ENCODE measurements at places on chromosomes 2 and 18. TPM values are rescaled to one million over a fixed set of nuclear protein-coding genes. Genes with fewer than 3 reads are reported as not detected.

UCN gene
- 1.1 TPM for total RNA-seq

KYNU gene
- 9.8 TPM for total RNA-seq

SOWAHC gene
- 28.2 TPM for total RNA-seq

RAB27B gene
- 19.8 TPM for total RNA-seq

CHN1 gene
- total RNA-seq, result 31.1 TPM

CCDC68 gene
- total RNA-seq, result 41.3 TPM

- no peak for DNase-seq
Observed at GRCh38 chr2:205806143-205806905, 124.0 kb downstream of the NRP2 start.

GRCh38 chr18:61896757-61897156, 4.0 kb upstream of the RNF152 start:
- DNase-seq, result no peak

DNA sequence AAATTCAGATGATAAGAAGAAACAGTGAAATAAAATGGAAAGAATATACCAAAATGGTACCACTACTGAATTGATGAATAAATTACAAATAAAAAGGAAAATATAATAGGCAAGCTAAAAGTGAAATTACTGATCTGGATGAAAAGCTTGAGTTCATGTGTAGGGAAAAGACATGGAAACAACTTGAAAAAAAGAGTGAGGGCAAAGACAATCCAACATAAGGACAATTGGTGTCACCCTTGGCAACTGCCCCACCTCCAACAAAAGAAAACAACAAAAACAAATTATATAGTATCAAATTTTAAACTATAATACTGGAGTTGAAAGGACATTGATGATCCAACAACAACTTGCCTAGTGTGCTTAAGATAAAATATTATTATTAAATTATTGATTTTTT, 37.6 kb downstream of the PPP1R1C start:
- no peak for DNase-seq

- DNase-seq, result no peak
Observed at GRCh38 chr2:47506436-47506835, 103.5 kb downstream of the MSH2 start.

- no peak for DNase-seq
Observed at GRCh38 chr2:121355488-121355887, 70.5 kb upstream of the TFCP2L1 start.

GRCh38 chr2:69163109-69163508, 150.1 kb downstream of the ANTXR1 start:
- DNase-seq, result no peak

DNA sequence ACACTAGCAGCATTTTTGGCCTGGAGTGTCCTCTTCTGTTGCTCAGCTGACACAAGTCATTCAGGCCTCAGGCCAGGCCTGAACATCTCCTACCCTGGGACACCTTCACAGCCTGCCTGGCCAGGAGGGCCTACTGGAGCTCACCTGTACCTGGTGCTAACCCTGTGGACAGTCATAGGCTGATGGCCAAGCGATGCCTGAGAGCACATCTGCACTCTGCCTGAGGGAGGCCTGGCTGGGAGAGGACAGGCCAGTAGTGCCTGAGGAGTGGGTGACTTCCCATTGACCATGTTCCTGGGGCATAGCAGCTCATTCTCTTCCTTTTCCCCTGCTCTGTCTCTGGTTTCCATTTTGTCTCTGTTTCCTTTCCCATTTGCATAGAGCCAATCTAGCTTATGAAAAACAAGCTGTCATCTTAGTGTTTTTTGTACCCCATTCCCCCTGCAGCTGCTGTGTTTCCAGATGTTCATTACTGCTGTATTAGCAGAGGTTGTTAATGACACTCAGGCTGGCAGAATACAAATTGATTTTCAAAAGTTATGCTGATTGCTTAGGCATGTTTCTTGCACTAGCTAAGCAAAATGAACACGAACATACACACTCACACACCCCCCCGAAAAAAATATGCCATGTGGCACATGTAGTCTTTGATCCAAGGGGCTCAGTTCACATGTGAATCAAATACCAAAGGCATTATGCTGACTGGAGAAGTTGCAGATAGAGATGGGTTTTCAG, 149.7 kb upstream of the HS6ST1 start:
- no peak for DNase-seq

GRCh38 chr2:236977063-236977851, 108.4 kb upstream of the COPS8 start:
- DNase-seq, result no peak

DNA sequence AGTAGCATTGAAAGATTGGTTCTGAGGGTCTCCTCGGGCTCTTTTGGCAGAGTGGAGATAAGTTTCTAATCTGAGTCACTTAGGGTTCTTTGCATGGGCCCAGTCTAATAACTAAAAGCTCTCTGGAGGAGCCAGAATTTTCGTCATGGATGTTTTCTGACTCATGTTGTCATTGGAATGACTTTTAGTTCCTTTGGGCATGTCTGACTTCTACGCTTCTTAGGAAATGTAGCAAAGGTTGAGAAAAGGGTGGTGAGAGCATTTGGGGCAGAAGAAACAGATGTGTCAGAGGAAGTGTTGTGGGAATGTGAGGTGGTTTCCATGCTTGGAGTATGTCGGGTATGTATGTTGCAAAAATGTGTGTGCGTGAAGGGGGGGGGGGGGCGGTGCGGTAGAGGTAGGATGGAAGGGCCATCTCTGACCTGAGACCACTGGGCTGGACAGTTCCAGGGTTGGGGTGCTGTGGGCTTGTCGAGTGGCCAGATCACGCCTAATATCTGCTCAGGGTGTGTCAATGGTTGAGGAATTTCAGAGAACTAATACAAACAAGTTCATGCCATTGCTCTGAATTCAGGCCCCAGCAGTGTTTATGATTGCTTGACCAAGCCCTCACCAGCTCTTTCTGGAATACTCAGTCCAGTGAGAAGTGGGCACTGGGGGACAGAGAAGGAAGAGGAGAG, 26.9 kb downstream of the KLHL29 start:
- DNase-seq, result no peak

DNA sequence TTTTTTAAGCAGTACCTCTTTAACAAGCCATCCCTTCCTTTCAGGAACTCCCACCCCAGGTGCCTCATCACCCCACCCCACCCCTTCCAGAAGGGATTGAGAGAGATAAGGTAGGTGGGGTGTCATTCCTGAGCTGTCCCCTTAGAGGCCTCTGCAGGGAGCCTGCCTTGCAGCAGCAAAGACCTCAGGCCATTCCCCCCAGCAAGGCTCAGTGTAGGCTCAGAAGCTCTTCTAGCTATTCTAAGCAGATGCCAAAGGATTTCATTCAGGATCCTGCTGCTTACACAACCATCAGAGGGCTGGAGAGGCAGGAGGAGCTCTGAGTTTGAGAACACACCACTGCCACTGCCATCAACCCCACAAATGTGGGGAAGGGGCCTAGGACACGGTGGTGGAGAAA, 5.8 kb upstream of the FIGLA start:
- DNase-seq, result no peak

GRCh38 chr2:235903782-235904584, 264.2 kb downstream of the GBX2 start:
- no peak for DNase-seq

DNA sequence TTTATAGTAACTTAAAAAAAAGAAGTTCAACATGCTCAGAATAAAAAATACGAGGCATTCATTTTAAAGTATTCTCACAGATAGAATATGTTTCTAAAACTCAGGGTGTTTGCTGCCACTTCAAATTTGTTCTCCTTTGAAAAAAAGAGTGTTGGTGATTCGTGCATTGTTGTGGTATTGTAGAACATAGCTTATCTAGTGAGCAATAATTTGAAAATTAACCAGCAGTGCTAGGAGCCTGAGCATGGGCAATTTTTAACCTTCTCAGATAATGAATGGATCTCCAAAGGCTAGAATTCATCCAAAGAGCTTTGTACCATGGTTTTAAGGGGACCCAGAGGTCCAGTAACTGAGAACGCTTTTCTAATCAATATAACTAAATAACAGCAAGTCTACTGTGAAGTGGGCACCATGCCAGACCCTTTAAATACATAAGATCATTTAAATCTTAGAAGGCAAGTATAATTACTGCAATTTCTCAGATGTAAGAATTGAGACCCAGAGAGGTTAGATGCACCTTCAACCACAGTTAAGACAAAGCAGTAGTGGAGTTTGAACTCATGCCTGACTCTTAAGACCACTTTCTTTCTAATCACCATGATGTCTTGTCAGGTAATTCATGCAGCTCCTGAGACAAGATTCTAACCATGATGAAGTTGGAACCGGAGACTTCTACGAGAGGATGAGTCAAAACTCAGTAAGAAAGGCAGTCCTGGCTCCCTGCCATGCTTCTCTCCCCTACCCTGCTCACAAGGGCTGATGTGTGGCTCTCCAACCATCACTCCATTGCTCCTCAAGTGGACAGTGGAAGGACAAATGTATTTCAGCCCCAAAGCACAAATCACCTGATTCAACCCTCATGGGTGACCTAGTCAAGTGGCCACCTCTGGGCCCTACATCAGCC, 3.4 kb downstream of the CYRIA start:
- no peak for DNase-seq

- peak; percentile 54 for DNase-seq
Observed at GRCh38 chr18:48780201-48780912, 170.4 kb downstream of the SMAD7 start.

GRCh38 chr2:10231551-10232085, 71.1 kb upstream of the HPCAL1 start:
- no peak for DNase-seq

DNA sequence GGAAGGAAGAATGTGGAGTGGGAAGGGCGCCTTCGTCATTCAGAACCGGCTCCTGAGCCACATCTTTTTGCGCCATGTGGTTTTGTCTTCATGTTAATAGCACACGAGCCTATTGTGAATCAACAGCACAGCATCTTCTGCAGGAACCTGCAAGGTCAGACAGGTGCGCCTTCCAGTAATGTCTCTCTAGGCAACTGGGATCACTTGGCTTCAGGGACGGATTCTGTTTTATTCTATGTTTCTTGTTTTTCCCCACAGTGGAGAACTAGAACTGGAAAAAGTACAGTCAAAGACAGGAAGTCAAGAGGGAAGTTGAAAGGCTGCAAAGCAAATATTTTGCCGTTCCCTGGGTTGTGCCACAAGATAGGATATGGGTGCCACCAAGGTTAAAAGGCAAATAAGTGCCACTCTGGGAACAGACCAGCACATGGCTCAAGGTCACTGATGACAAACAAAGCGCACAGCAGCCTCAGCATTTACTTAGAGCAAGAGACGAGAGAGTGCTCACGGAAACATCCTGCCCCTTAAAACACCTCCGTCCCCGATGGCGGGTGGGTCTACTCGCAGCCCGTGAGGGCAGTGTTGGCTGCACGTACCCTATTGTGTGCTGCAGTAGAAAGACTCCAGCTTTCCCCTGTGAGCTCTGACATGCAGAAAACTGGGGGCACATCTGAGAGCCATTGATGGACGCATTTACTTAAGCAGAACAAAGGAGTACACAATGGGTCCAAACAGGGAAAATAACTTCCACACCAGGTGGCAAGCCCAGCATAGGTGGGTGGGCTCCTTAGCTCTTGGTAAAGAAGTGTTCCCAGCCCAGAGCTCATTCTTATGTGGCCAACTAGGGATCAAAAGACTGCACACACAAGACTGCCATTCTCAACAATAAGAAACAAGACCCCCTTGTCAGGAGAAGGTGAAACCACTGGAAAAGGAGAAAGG, 107.2 kb upstream of the PARD3B start:
- no peak for DNase-seq

DNA sequence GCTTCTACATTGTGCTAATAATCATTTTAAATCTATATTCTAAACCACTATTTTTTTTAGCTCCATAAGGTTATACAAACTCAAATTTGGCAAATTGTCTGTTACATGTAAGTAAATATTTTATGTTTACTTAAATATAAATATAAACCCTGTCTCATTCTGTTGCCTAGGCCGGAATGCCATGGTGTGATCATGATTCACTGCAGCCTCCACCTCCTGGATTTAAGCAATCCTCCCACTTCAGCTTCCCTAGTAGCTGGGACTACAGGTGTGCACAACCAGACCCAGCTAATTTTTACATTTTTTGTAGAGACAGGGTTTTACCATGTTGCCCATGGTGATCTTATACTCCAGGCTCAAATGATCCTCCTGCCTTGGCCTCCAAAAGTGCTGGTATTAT, 124.7 kb downstream of the MEIS1 start:
- DNase-seq, result no peak

DNA sequence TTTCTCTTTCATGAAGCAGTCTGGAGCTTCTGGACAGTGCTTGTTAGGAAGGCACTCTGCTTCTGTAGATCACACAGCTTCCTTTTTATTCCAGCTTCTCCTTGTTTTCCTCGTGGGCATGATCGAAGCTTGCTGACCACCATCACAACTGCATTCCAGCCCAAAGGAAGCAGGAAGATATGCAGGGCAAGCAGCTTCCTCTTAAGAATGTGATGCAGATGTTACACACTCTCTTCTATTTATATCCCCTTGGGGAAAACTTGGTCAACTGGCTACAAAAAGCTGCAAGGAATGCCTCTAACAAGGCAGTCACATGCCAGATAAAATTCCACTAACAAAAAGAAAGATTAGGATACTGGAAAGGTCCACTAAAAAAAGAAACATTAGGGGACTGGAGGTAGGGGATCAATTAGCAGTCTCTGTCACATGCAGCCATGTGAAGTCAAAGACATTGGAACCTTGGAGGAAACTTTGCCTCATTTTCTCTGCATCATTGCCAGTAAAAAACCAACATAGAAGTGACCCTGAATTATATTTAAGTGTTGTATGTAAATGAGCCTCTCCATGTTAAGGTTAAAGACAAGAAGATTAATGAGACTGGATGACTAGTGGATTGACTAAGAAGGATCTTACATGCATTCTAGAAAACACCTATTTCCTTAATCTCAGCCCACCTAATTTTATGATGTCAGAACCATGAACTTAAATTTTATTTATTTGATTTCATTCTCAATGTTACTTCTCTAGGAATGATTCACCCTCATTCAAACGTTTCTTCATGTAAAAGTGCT, 98.3 kb downstream of the NAB1 start:
- DNase-seq, result no peak

GRCh38 chr18:63150326-63150725, 169.2 kb downstream of the BCL2 start:
- DNase-seq, result no peak

DNA sequence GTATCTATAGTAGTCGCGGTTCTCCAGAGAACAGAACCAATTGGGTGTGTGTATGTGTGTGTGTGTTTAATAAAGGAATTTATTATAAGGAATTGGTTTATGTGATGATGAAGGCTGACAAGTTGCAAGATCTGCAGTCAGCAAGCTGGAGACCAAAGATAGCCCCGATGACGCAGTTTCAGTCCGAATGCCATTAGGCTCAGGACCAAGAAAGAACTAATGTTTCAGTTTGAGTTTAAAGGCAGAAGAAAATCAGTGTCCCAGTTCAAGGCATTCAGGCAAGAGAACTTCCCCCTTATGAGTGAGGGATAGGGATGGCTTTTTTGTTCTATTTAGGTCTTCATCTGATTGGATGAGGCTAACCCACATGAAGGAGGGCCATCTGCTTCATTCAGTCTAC, 221.6 kb downstream of the HNMT start:
- no peak for DNase-seq

- DNase-seq, result no peak
Observed at GRCh38 chr2:70927641-70928040, 8.1 kb upstream of the ATP6V1B1 start.

GRCh38 chr2:156695595-156695994, 259.4 kb downstream of the GPD2 start:
- DNase-seq, result no peak

Measured in urinary bladder (tissue), 4 donors.